ENCODE measurements at places on chromosomes 16 and 17.

GRCh38 chr17:71251951-71252350 lies 868.9 kb upstream of the SOX9 start:
- no peak for DNase-seq

- DNase-seq, result no peak
Measured at GRCh38 chr17:57900991-57901743, 51.3 kb upstream of the MRPS23 start.

DNA sequence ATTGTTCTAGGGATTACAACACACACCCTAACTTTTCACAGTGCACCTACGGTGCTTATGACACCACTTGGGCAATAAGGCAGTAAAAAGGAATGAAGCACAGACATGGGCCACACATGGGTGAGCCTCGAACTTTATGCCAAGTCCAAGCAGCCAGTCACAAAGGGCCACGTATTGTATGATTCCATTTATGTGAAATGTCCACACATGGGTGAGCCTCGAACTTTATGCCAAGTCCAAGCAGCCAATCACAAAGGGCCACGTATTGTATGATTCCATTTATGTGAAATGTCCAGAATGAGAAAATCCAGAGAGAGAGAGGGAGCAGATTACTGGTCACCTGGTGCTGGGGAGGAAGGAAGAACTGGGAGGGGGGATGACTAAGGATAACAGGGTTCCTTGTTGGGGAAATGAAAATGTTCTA lies 22.2 kb downstream of the RMI2 start:
- no peak for DNase-seq

GRCh38 chr16:56753410-56753809 lies 23.5 kb downstream of the NUP93 start:
- DNase-seq, result no peak

DNA sequence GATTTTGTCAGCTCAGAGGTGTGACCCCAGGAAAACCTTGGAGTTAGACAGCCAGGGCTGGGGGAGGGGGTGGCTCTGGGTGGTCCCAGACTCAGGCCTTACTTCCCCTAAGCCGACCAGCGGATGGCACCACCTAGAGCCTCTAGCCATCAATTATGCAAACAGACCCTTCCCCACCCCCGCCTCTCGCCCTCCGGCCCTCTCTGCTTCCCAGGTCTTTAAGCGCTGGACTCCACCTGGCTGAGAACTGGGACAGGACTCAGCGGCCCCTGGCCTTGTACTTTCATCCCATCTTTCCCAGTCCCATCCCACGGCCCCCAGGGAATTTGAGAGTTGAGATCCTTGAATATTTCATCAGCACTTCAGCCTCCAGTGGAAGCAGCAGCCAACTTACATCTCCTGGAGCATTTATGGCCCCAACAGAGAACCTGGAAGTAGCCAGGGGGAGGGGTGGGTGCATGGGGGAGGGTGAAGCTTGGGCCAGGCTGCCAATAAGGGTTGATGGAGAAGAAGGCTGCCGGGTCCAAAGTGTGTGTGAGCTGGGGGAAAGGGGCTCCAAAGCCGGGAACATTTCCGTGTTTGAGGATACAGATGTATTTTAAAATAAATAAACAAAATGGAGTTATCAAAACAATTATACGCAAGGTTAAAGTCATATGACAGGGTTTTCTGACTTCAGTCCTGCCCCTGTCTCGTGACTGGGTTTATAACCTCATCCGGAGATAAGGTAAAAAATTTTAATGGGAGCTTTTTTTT lies 7.5 kb upstream of the JUP start:
- DNase-seq, result no peak

DNA sequence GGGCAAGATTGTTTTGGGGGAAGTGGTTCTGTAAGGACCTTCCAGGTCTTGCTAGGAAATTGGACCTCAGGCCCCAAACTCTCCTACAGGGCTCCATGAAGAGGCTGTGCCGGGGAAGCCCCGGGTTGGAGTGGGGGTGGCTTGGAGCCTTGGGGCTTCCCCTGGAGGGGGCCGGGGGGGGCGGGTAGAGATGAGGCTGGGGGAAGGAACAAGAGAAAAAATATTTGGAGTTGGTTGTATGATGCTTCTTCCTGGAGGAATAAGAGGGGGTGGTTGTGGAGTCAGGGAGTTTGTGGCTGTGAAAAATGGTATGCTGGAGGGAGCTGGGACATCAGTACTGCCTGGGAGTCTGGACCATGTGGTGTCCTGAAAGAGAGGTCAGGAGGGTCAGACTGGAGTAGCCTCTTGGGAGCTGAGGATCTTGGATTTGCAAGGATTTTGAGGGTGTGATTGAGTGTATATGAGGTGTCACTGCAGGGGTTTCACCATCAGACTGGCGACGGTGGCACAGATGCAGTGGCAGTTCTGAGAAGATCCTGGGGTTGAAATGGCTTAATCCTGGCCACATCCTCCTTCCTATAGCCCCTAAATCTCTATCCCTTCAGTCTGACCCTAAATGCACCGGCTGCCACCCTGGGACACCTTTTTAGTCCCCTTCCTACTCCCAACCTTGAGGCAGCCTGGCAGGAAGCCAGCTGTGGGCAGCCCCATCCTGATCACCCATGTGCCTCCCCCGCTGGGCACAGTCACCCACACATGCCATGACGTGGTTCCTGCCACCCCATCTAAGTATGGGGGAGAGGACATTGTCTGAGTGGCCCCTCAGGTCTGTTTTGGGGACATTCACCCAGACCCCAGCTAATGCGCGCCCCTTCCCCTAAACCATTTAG lies 10.9 kb downstream of the RARA start:
- DNase-seq, result no peak

Data from progenitor cell of endocrine pancreas (in vitro differentiated cells).